ENCODE measurements at places on chromosomes 12 and 14. TPM values are rescaled to one million over a fixed set of nuclear protein-coding genes. Genes with fewer than 3 reads are reported as not detected.

DNA sequence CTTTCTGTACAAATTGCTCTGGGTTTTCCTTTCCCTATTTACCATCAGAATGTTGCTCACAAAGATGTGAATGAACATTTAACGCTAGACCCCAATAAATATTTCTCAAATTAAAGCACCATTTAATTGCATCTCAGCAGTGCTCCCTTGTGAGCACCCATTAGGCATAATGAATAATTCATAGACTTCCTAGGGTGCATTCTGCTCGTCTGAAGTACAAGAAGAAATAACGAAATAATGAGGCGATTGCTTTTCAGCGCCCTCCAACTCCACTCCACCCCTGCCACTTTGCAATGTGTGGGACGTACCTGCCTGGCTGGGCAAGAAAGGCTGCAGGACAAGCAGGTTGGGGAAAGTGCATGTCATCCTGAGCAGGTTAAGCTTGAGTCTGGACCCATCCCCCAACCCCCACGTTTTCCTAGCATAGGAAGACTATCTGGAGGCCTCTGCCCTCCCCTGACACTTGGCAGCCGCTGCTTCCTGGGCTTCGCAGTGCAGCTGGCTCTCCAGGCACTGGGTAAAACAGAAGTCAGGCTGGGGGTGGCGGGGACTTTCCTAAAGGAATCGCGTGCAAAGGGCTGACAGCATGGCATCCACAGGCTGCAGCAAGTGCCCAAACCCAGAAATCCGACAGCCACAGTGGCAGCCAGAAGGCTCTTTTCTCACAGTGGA, 253.7 kb downstream of the DUSP6 start:
- DNase-seq = no peak

DNA sequence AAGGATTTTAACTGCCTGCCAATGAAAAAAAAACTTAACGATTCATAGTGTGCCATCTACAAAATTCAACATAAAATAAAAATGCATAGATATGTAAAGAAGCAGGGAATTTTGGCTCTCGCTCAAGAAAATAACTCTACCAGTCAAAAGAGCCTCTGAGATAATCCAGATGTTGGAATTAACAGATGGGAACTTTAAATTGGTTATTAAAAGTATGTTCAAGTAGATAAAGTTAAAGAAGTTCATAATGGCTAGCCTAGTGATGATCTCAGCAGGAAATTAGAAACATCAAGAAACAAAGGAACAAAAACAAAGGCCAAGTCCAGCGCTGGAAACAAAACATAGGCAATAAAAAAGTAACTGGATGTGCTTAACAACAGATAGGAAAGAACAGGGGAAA, 23.1 kb downstream of the PIK3C2G start:
- DNase-seq = no peak

GRCh38 chr14:21039585-21040369, 2.4 kb upstream of the RNASE7 start:
- no peak for DNase-seq

DNA sequence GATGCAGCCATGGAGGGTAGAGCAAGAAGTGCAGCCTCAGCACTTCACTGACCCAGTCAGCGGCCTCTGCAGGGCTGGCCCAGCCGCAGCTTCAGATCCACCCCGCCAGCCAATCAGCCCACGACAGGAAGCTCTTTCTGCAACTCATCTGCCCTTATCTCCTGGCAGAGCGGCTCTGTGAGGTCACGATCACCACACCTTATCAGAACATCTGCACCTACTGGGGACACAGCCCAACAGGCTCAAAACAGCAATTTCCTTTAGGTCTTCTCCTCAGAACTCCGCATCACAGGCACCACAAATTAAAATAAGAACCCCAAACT, 287.3 kb downstream of the BCL11B start:
- DNase-seq = no peak

DNA sequence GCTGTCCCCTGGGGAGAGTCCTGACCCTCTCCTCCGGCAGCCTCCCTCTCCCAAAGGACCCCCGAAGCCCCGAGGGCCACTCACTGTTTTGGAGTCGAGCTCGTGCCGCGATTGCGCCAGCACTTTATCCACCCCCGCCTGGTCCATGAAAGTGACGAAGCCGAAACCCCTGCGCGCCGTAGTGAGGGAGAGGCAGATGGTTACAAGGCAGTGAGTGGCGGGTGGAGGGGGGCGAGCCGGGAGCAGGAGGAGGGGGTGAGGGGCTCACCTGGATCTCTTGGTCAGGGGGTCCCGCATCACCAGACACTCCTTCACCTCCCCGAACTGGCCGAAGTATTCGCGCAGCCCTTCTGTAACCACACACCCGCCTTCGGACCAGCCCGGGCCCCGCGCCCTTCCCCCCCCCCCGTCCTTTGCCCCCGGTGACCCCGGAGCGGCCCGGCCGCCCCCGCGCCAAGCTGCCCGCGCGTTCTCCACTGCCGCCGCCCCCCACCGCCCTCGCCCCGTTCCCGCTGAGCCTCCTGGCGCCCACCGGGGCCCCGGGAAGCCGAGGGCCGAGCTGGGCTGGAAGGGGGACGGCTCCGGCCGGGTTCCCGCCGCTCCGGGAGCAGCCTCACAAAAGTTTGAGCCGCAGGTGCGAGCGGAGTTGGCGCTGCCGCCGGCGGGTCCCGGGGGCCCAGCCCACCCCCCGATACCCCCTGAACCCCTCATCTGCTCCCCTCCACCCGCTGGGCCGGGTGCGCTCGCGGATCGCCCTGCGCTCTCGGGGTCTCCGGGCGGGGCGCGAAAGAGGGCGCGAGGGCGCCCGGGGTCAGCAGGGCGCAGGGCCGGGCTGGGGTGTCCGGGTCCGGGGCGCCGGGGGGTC, 808 bp downstream of the MSI1 start:
- DNase-seq = no peak

HPD gene
- total RNA-seq = not detected

- DNase-seq = no peak
These were observed 33.7 kb downstream of the DACT1 start for GRCh38 chr14:58671436-58671835.

- DNase-seq = no peak
These were observed 8.6 kb downstream of the RAN start for GRCh38 chr12:130880411-130880885.

TTC6 gene
- total RNA-seq = not detected

DNA sequence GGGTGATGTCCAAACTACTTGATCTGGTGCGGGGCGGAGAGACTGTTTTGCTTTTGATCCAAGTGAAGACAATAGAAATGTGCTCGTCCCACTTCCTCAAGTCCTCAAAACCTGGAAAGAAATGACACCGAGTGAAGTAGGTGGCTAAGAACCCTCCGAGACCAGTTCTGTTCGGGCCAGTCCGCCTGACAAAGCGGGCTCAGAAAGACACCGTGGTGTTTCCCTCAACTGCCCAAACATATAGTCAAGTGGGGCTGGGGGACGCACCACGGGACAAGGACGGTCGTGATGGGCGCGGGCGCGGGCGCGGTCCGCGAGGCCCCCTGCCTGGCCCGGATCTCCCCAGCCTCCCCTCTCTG, 1.6 kb downstream of the PHLDA1 start:
- no peak for DNase-seq

DNA sequence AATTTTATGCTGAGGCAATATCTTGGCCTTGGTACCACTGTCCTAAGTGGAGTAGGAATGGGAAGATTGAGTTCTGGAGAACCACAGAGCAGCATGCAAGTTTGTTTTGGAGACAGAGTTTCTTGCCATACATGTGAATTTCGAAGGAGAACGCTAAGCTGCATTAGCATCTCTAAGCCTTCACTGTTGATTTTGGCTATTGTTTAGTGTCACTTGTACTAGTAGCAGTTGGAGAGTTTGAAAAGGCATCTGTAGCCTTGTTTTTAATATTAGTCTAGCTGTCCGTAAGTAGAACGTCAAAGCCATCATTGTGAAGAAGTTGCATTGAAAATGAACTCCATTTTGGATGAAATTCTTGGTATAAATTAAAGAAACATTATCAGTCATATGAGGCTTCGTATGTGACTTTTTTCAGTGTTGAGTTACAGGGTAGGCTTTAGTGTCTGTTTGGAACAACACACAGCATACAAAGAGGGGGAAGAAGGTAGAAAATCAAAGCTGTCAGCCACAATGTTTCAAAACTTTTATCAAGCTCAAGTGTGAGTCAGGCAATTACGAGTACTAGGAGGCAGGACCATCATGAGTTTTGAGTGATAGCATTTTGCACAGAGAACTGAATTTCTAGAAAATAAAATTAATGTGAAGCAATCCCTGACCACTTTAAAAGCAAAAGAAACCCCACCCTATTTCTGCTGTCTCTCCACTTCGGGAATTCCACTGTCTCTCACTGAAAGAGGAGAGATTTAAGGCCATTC, 70.2 kb upstream of the NAV3 start:
- DNase-seq = no peak

- DNase-seq = no peak
These were observed 203.1 kb downstream of the KIF21A start for GRCh38 chr12:39239490-39240486.

GRCh38 chr12:8852119-8852518, 29.7 kb downstream of the A2ML1 start:
- DNase-seq = no peak

LHX5 gene
- total RNA-seq = not detected

LRP1-AS gene
- not detected for total RNA-seq

TAS2R46 gene
- 1.6 TPM for total RNA-seq

DNA sequence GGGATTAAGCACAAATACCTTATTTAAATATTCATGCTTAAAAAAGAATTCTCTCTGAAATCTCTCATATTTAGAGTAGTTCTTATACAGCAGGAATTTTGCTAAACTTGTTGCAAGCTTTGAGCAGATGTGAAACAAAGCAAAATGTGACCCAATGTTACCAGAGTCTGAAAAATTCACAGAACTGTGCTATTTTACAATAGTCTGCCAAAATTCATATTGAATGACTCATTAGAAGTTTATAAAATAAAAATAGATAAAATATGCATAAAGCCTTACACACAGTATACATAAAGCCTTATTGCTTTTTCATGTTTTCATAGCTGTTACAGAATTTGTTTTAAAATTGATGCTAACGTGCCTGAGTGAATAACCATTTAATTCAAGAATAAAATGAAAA, 17.8 kb upstream of the RHOJ start:
- DNase-seq = no peak

- no peak for DNase-seq
These were observed 252.5 kb upstream of the TMPO start for GRCh38 chr12:98262902-98263301.

ACOT6 gene
- total RNA-seq = not detected

MTHFD1 gene
- 64.4 TPM for total RNA-seq

IL26 gene
- total RNA-seq = not detected

DNA sequence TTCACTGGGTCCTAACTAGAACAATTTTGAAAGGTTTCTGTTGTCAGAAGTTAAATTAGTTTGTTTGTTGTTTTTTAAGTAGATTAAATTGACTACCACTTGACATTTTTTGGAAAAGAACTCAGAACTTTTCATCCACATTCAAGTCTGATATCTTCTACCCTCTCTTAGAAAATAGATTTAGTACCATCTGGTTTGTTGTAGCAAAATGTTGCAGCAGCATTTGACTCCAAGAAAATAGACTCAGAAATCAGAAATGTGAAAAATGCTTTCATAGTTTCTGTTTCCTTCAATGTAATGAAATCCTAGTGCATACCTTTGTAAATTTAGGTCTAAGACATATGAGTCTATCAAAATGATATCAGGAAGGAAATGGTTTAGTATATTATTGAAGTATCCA, 256.3 kb upstream of the CLEC14A start:
- no peak for DNase-seq

DNA sequence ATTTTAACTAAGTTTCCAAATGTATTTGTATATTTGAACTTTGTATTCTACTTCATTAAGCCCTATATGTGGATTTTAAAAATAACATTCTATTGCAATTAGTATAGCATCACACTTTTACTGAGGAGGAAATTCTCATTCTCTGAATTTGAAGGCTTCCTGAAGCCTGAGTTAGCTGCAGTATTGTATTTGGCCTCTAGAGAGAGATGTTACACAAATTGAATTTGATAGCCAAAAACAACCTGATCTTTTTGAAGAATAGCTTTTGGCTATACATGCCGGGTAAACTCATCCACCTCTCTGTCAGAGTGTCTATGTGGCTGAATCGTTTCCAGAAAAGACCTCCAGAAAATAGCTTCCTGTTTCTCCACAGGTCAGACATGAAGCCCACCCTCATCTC, 316.5 kb upstream of the OR4E1 start:
- no peak for DNase-seq

GRCh38 chr14:39841088-39841487, 408.9 kb upstream of the FBXO33 start:
- no peak for DNase-seq

SPRYD4 gene
- 1.8 TPM for total RNA-seq

DNA sequence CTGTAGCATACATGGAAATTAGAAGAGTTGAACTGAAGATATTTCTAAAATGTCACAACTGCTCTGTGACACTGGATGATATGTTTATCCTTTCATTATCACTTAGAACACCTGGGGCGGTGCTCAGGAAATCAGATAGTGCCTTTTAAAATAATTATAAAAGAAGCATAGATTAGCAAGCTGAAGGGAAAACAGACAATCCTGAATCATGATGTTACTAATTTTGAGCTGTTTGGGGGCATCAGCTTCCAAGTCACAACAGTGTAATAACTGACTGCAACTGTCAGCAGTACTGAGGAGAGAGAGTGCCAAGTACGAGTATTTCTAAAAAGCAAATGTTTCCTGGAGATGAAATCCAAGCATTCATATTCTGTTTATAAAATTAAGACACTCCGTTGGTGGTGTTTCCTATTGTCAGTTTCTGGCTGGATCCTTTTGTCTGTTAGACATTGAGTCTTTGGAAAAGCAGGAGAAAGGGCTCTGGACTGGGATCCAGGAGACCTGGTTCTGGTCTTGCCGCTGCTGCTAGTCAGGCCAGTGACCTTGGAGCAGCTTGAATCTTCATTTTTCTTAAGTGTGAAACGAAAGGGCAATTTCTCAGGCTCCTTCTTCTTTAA, 380.1 kb downstream of the EGLN3 start:
- no peak for DNase-seq

PSMB11 gene
- not detected for total RNA-seq

- DNase-seq = no peak
These were observed 419.6 kb downstream of the MED13L start for GRCh38 chr12:115857923-115858322.

CD69 gene
- total RNA-seq = 0.14 TPM

All from pulmonary artery endothelial cell (primary cell).